ENCODE measurements at places on chromosomes 3 and 15. TPM values are rescaled to one million over a fixed set of nuclear protein-coding genes. Genes with fewer than 3 reads are reported as not detected.

CATSPER2 gene
- 3.1 TPM for total RNA-seq

DNA sequence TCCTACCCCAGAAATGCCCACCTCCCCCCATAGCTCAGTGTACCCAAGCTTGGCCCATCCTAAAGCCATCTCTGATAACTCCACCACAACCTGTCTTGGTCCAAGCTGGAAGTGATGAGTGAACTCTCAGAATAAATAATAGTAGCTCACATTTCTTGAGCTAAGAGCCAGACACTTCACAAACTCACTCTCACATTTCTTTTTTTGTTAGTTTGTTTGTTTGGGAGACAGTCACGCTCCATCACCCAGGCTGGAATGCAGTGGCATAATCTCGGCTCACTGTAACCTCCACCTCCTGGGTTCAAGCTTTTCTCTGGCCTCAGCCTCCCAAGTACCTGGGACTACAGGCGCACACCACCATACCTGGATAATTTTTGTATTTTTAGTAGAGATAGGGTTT lies 46.2 kb downstream of the LIPC start:
- no peak for DNase-seq
- H3K4me3 ChIP-seq, result no peak overlapping the region
- no peaks in the 10 kb centered on the region for H3K36me3 ChIP-seq
- H3K27me3 ChIP-seq, result no peaks in the 10 kb centered on the region
- peak overlapping the region; percentile 23 for H3K27ac ChIP-seq
- peaks cover 35% of the 10 kb centered on the region for H3K4me1 ChIP-seq

THUMPD3 gene
- 41.7 TPM for total RNA-seq

STAB1 gene
- not detected for total RNA-seq

CHRM5 gene
- not detected for total RNA-seq

DNA sequence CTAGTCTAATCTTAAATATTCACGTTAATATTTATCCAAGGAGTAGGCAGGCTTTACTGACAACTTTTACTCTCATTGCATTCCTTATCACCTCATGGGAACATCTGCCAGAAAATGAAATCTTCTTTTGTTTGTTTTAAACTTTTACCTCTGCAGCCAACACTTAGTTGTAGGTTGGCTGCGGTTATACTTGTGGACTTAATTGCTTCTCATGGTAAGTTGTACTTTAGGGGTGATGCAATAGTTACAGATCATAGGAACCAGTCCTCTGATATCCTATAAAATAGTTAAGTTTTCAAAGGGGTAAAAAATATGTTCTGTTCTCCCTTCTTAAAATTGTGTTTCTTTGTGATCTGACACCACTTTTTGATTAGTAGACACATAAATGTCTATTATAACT lies 321.9 kb downstream of the ZPLD1 start:
- H3K4me1 ChIP-seq, result no peaks in the 10 kb centered on the region
- H3K36me3 ChIP-seq, result no peaks in the 10 kb centered on the region
- peaks cover 4% of the 10 kb centered on the region for H3K27me3 ChIP-seq
- H3K27ac ChIP-seq, result no peak overlapping the region
- no peak for DNase-seq

- peaks cover 47% of the 10 kb centered on the region for H3K4me1 ChIP-seq
- no peak for DNase-seq
- no peak overlapping the region for H3K4me3 ChIP-seq
- H3K27ac ChIP-seq, result peak overlapping the region; percentile 96
Observed at GRCh38 chr3:11238880-11239279, 33.3 kb upstream of the ATG7 start.

GRCh38 chr15:52256366-52256765 lies 39.2 kb downstream of the MYO5C start:
- peaks cover 57% of the 10 kb centered on the region for H3K4me1 ChIP-seq
- H3K27me3 ChIP-seq, result no peaks in the 10 kb centered on the region
- H3K4me3 ChIP-seq, result peak overlapping the region; percentile 57
- DNase-seq, result no peak
- H3K36me3 ChIP-seq, result no peaks in the 10 kb centered on the region
- no peak overlapping the region for H3K27ac ChIP-seq

CXCR6 gene
- not detected for total RNA-seq

SYNPR gene
- not detected for total RNA-seq

HCLS1 gene
- total RNA-seq, result 0.82 TPM

KLHL25 gene
- total RNA-seq, result 3.4 TPM

SMAD3 gene
- total RNA-seq, result 23.2 TPM

GRCh38 chr3:184222521-184222920 lies 6.9 kb upstream of the VWA5B2 start:
- no peak overlapping the region for H3K27ac ChIP-seq
- peaks cover 30% of the 10 kb centered on the region for H3K27me3 ChIP-seq
- no peaks in the 10 kb centered on the region for H3K4me1 ChIP-seq
- no peaks in the 10 kb centered on the region for H3K36me3 ChIP-seq
- DNase-seq, result no peak
- H3K4me3 ChIP-seq, result no peak overlapping the region

DNA sequence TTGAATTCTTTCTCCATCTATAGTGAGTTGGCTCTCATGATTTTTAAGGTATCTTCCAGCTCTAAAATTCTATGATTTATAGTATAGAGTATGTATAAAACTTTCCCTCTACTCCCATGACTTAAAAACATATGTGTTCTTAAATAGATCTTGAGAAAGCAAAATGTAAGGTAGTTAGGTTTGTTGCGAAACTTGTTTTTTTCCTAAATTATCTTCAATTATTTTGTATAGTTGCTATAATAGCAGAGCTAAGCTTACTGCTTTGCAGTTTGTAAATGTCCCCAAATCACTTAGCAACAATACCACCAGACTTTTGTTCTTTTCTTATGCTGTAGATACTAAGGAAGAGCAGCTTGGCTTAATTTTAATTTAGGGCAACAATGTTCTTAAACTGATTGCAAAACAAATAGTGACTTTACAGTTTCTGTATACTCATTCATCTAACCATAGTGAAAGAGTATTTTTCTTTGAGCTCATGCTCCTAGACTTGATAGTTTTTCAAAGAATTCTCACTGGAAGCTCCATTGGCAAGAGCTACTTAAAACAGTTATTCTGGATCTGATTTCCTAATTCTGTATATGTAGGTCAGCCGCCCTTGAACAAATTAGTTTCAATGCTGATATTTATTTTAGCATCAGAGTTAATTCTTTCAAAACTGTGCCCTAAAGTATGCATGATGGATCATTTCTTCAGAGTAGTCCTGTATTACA lies 61.2 kb downstream of the LYSMD4 start:
- H3K27me3 ChIP-seq, result no peaks in the 10 kb centered on the region
- no peak overlapping the region for H3K27ac ChIP-seq
- peaks cover 16% of the 10 kb centered on the region for H3K4me1 ChIP-seq
- DNase-seq, result no peak

DNA sequence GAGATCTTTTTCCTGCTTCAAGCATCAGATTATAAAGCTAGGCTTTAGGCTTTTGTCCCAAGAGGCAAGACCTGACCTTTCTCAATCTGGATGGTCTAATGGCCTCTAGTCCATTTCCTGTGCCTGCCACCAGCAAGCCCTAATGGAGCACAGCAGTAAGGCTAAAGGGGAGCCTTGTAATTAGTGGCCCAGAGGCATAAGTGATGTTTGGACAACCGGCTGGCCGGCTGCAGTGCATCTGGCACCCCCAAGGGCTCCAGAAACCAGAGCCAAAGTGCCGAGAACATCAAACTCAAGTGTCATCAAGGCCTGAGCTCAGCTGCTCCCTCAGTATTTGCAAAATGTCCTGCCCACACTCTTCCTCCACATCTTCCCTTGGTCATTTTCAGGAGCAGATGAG lies 31.9 kb upstream of the RTP4 start:
- H3K27me3 ChIP-seq, result peaks cover 6% of the 10 kb centered on the region
- no peak for DNase-seq
- no peak overlapping the region for H3K27ac ChIP-seq
- peaks cover 5% of the 10 kb centered on the region for H3K36me3 ChIP-seq

ZCWPW2 gene
- 1.8 TPM for total RNA-seq

DNA sequence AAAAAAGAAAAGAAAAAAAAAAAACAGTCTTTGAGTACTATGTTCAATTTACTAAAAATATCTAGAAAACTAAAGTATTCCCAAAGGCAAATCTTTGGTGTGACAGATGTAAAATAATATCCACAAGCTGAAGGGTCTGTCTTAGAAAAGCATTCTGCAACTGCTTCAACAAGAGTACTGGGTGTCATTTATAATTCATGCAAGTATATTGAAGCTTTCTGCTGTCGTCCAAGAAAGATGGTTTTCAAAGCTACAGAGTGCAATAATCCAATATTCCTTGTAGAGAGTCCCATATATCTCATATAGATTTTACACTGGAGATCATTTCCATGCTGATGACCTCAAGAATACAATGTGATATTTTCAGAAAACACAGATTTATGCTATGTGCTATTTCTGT lies 90.9 kb upstream of the SUCLG2 start:
- no peak for DNase-seq
- no peak overlapping the region for H3K4me3 ChIP-seq
- no peak overlapping the region for H3K27ac ChIP-seq
- no peaks in the 10 kb centered on the region for H3K4me1 ChIP-seq

TM4SF18 gene
- total RNA-seq, result not detected

GRCh38 chr3:108251265-108251664 lies 29.0 kb upstream of the IFT57 start:
- H3K36me3 ChIP-seq, result no peaks in the 10 kb centered on the region
- peaks cover 11% of the 10 kb centered on the region for H3K4me1 ChIP-seq
- DNase-seq, result no peak
- H3K27ac ChIP-seq, result no peak overlapping the region
- no peaks in the 10 kb centered on the region for H3K27me3 ChIP-seq

GOLGA6L7 gene
- total RNA-seq, result not detected

DNA sequence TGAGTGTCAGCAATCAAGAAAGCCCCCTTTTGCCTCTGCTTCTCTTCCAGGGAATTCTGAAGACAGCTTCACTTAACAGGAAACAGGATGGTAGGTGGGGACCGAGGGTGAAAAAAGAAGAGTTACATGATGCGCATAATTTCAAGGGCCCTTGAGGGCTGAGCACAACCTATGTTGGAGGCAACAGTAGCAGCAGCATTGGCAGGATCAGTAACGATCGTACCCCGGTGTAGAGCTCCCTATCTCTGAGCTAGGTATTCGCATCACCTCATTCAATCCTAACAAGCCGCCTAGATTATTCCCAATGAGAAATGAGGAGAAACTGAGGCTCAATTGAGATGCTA lies 432 bp upstream of the RAD54L2 start:
- peak overlapping the region; percentile 79 for H3K27ac ChIP-seq
- peak overlapping the region; percentile 80 for H3K4me3 ChIP-seq
- no peaks in the 10 kb centered on the region for H3K27me3 ChIP-seq
- no peak for DNase-seq
- no peaks in the 10 kb centered on the region for H3K36me3 ChIP-seq

ACKR4 gene
- total RNA-seq, result 0.22 TPM

GRCh38 chr15:69008056-69008455 lies 6.4 kb upstream of the NOX5 start:
- H3K27me3 ChIP-seq, result no peaks in the 10 kb centered on the region
- H3K36me3 ChIP-seq, result peaks cover 5% of the 10 kb centered on the region
- H3K4me3 ChIP-seq, result no peak overlapping the region
- no peak for DNase-seq
- H3K4me1 ChIP-seq, result no peaks in the 10 kb centered on the region
- H3K27ac ChIP-seq, result no peak overlapping the region

DNA sequence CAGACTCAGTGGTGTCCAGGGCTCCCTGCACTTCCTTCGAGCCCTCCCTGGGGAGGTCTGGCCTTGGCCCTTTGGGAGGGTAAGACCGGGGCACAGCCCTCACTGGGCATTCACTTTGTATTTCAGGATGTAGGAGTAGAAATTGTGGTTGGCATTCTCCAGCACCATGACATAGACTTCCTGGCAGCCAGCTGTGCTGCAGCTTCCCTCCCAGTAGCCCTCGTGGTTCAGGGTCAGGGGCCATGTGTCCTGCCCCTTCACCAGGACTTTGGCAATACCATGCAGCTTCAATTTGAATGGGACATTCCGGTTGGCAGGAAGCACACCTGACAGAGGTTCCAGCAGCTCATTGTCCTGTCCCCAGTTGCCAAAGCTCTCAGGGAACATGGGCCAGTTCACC lies 47.3 kb downstream of the KY start:
- peaks cover 9% of the 10 kb centered on the region for H3K4me1 ChIP-seq
- H3K36me3 ChIP-seq, result no peaks in the 10 kb centered on the region
- H3K27me3 ChIP-seq, result peaks cover 11% of the 10 kb centered on the region
- no peak for DNase-seq
- no peak overlapping the region for H3K27ac ChIP-seq
- no peak overlapping the region for H3K4me3 ChIP-seq

MEIS2 gene
- 28.3 TPM for total RNA-seq

DNA sequence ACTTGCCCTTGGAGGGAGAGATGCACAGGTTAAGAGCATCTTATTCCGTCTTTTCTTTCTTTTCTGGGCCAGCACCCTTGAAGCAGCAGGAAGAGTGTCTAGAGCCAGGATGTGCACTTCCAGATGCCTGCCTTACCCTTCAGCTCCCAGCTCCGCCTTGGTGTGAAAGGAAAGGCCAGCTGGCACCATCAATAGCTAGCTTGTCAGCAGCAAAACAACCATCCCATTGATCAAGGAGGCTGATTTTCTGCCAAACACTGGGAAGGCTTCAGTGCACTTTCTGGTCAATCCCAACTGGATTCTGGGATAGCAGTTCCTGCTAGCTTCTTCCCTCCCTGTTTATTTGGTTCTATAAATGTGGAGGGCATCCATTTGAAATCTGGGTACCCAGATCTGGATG lies 110.9 kb upstream of the GALNT15 start:
- DNase-seq, result no peak
- H3K4me3 ChIP-seq, result no peak overlapping the region
- H3K27me3 ChIP-seq, result no peaks in the 10 kb centered on the region
- H3K36me3 ChIP-seq, result no peaks in the 10 kb centered on the region
- H3K27ac ChIP-seq, result no peak overlapping the region
- H3K4me1 ChIP-seq, result peaks cover 67% of the 10 kb centered on the region

DAZL gene
- total RNA-seq, result not detected

- no peak for DNase-seq
- H3K27ac ChIP-seq, result no peak overlapping the region
- H3K4me1 ChIP-seq, result no peaks in the 10 kb centered on the region
- H3K4me3 ChIP-seq, result no peak overlapping the region
- no peaks in the 10 kb centered on the region for H3K36me3 ChIP-seq
Observed at GRCh38 chr15:78260489-78260888, 3.9 kb upstream of the DNAJA4 start.

- no peak overlapping the region for H3K27ac ChIP-seq
- peaks cover 60% of the 10 kb centered on the region for H3K27me3 ChIP-seq
- H3K4me3 ChIP-seq, result no peak overlapping the region
- H3K4me1 ChIP-seq, result no peaks in the 10 kb centered on the region
- H3K36me3 ChIP-seq, result no peaks in the 10 kb centered on the region
Observed at GRCh38 chr3:10949197-10949596, 43.4 kb upstream of the SLC6A1 start.

- no peaks in the 10 kb centered on the region for H3K27me3 ChIP-seq
- DNase-seq, result no peak
- H3K36me3 ChIP-seq, result peaks cover 28% of the 10 kb centered on the region
- peak overlapping the region; percentile 63 for H3K27ac ChIP-seq
Observed at GRCh38 chr15:41464889-41465580, 28.6 kb upstream of the ITPKA start.

- no peaks in the 10 kb centered on the region for H3K27me3 ChIP-seq
- no peak overlapping the region for H3K4me3 ChIP-seq
- H3K4me1 ChIP-seq, result peaks cover 62% of the 10 kb centered on the region
- DNase-seq, result no peak
- H3K36me3 ChIP-seq, result no peaks in the 10 kb centered on the region
Observed at GRCh38 chr3:171833789-171834460, 9.2 kb upstream of the TMEM212 start.

- H3K27me3 ChIP-seq, result no peaks in the 10 kb centered on the region
- no peaks in the 10 kb centered on the region for H3K4me1 ChIP-seq
- H3K4me3 ChIP-seq, result no peak overlapping the region
- DNase-seq, result no peak
- no peak overlapping the region for H3K27ac ChIP-seq
Observed at GRCh38 chr3:161208931-161209330, 12.2 kb upstream of the NMD3 start.

GRCh38 chr15:98690272-98690950 lies 42.1 kb downstream of the IGF1R start:
- peaks cover 68% of the 10 kb centered on the region for H3K4me1 ChIP-seq
- no peak overlapping the region for H3K4me3 ChIP-seq
- no peaks in the 10 kb centered on the region for H3K27me3 ChIP-seq
- DNase-seq, result no peak
